Activated CD4-positive, alpha-beta T cell treated with anti-CD3 and anti-CD28 coated beads, Interleukin-2, amount 50 U/mL, for 4 hours (primary cell): ENCODE measurements at places on chromosomes 11 and 22.
A peak's percentile ranks its signal among the peaks of the same experiment; 100 is the strongest.

DNA sequence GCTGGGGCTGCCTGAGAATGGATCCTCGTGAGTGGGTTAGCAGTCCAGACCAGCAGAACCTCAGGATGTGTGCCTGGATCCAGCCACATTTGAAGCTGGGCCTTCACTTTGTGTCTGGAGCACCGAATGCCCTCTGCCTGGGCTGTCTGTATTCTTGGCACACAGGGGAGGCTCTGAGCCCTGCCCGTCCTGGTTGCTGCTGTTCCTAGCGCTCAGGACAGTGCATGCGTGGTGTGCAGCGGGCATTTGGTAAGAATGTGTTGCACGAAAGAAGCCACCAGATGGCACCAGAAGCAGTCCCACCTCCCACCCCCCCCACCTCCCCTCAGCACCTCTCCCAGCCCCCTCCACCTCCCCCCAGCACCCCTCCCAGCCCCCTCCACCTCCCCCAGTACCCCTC is 4.1 kb upstream of the MAPK11 start:
- DNase-seq: peak; percentile 33

DNA sequence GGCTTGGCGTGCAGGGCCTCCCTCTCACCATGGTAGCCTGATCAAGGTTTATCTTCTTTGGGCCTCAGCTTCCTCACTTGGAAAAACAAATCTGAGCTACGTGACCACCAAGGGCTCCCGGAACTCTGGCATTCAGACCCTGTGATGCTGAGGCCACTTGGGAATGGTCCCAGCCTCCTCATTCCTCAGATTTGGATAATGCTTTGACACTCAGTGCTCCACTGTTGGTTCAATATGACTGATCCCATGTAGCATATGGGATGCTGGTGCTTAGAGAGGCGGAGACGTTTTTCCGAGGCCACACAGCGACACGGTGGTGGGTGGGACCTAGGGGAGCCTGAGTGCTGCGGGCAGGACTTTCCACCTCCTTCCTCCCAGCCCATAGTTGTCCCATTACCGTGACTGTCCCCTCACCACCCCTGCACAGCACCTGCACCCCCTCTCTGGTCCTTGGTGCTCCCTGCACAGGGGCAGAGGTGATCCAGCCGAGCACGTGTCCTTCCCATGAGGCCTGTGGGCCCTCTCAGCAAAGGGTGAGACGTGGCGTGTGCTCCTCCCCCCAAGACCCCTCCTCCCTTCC is 23.1 kb downstream of the MB start:
- DNase-seq: no peak

DNA sequence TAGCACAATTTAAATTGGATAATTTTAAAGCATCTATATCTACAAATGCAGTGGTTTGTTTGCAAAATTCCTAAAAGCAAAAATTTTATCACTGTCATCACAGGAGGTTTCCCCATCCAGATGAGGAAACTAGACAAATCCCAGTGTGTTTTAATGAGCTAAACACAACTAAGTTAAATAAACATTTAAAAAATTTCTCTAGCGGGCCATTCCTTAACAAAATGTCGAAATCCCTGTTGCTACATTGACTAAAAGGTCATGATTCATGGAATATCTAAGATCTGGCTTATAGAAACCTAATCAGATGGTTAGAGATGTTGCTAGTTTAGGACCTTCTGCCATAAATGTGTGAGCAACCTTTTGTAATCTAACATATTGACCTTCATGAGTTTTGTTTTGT is 107.3 kb upstream of the BDNF start:
- DNase-seq: no peak

DNA sequence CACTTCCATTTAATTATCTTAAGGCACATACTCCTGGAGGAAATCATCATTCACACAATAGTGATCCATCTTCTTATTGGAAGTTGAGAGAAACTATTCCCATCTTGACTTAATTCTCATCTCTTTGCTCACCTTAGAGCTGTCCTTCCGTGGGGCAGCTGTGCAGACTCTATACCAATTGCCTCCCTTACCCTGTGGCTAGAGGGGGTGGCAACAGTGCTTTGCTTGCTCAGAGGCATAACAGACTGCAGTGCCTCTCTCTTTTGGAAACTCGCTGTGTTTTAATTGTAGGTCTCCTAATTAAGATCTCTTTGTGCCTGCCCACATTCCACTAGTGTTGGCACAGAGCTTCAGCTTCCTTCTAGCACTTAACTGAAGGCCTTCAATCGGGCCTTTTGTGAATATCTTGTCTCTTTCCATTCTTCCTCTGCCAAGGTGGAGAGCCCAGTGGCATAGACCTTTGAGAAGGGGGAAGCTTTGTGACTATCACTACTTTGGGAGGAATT is 5.5 kb downstream of the KMT2A start:
- DNase-seq: no peak

GRCh38 chr11:120078397-120078796 is 59.5 kb downstream of the TRIM29 start:
- no peak for DNase-seq

DNA sequence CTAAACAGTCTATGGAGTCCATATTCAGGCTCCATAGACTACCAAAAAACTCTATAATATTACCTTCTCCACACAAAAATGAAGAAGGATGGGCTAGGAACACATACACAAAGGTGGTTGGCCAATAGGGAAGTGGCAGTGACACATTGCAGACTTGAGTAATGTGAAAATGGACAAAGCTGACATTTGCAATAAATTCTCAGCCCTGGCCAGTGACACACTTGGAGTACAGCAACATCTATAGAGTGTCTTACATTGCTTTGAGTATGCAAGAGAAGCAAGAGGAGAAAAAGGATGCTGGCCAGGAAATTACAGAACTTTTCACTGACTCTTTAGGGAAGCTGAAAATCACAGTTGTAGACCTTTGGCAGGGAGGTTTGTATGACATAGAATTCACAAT is 7.3 kb upstream of the OR52W1 start:
- no peak for DNase-seq

DNA sequence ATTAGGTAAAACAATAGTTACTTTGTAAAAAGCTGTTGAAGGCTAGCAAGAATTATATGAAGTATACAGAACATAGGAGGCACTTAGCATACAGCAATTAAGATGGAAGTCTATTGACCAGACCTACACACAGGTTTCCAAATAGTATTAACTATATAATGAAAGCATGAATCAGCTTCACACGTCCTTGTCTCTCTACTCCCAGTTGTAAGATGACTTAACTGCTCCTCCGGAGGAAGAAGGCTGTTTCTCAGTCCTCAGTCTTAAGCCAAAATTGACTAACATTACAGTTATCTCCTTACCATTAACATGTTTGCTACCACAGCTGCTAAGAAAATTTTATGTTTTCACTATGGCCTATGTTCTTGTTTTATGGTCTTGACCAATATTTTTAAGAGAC is 24.7 kb downstream of the SIK3 start:
- no peak for DNase-seq

DNA sequence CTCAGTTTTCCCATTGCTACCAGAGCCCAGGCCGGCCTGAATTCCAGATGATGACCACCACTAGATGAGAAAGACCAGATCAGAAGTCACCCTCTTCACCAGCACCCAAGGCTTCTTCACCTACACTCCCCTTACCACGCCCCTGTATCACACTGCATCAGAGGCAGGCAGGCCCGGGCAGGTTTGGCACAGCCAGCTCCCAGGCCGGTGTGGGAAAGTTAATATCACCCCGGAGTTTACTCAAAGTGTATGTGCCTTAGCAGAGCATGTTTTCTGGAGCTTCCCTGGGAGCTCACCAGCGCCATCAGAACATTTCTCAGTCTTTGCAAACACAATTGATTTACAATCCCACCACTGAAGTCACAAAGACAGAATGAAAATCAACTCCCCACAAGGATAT is 47.5 kb upstream of the POU2AF1 start:
- DNase-seq: no peak

DNA sequence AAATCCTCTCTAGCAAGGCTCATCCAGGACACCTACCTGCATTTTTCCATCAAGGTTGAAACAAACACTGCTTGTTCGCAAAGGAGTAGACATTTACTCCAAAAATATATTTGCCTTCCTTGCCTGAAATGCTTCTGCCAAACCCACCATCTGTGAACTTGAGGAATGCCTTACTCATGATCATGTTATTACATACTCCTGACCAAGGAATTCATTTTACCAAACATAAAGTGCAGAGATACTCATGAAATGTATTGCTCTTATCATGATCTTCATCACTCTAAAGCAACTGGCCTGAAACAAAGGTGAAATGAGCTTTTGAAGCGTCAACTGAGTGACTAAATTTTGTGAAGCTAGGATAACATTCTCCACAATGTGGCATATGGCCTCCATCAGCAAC is 243.1 kb upstream of the CCDC179 start:
- DNase-seq: no peak

- no peak for DNase-seq
These were observed 6.5 kb downstream of the MRPL23 start for GRCh38 chr11:1953489-1954266.

DNA sequence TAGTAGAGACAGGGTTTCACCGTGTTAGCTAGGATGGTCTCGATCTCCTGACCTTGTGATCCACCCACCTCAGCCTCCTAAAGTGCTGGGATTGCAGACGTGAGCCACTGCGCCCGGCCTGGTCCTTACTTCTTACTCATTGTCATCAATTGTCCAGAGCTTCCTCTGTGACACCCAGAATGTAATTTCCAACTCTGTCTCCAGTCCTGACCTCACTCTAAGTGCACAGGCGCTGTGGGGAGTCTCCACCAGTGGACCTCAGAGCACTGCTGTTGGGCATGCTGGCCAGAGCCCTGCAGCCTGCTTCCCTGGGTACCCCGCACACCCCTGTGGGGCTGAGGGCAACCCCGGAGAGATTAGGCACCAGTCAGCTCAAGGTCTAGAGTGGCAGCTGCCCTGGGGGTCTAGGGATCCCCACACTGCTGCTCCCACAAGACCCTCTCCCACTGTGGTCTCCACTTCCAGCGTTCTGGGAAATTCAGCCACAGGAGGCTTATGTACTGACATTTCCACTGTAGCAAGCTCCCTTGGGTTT is 1140.3 kb downstream of the TBC1D22A start:
- DNase-seq: no peak

DNA sequence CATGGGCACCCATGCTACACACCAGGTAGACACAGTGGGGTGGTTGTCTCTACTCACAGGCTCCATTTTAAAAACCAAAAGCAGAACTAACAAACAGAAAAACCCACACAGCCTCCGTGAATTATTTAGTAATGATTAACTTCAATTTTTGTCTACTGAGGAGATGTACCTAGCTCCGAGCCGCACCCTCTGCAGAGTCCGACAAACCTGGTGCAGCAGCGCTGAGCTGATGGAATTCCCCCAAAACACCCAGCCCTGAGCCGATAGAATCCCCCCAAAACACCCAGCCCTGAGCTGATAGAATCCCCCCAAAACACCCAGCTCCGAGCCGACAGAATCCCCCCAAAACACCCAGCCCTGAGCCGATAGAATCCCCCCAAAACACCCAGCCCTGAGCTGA is 927.0 kb downstream of the BRD1 start:
- DNase-seq: no peak

- DNase-seq: no peak
These were observed 38.2 kb downstream of the RNF141 start for GRCh38 chr11:10502770-10503169.

DNA sequence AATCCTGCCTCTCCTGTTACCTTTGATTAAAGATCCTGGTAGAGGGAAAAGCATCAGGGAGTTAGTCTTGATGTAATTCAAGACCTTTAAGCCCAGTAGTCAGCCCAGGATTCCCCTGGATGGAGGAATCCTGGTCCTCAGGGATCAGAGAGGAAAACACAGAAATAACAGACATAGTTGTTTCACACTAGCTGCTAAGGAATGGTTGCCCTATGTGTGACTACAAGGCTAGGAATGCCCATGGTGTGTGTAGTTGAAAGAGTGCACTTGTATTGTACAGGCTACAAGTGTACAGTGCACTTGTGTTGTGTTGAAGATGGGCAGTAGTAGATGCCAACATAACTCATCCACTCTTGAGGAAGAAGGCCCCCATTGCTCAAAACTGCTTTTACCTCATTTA is 226.8 kb downstream of the AASDHPPT start:
- DNase-seq: no peak

GRCh38 chr11:61976420-61976800 is 9.0 kb upstream of the FTH1 start:
- no peak for DNase-seq

DNA sequence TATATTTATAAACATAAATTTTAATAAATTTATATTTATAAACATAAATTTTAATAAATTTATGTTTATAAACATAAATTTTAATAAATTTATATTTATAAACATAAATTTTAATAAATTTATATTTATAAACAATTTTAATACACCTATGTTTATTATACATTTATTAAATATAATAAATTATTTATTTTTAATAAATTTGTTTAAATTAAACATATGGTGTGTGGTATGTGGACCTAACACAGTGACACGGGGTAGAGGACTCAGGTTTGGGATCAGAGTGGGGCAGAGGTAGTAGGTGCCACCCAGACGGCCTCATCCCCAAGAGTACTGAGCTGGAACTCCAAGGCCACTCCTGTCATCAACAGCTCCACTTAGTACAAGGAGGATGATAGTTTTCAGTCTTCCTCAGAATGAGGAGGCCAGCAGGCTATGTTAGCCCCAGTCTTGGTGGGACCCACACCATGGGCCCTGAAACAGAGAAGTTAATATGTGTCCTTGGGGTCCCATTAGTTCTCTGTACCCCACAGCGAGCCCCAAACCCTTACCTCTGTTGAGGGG is 46.7 kb upstream of the BID start:
- DNase-seq: no peak

- DNase-seq: no peak
These were observed at the start of gene CARNS1 for GRCh38 chr11:67415501-67416304. Gene CARNS1 (plus strand): TSS chr11:67415678. CDS start chr11:67416200, 522 bp downstream.

DNA sequence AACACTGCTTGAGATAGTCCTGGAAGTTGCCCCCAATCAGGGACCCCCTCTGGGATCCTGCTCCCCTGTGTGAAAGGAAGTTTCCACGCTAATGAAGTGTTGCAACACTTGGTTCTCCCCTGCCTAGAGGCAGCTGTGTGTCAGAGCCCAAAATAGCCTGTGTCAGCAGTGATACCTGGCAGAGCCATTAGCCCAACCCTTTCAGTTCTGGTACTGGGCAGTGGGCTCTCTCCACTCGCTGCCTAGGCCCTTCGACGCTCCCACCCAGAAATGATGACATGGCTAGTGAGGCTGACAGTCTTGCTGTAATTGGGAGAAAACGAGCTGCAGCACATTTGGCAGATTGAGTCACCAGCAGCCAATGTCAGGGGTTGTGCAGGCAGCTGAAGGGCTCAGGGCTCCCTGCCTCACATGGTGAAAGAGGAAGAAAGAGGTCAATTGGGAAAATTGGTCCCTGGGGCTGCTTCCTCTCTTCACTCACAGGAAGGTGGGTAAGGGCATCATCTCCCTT is 1.4 kb upstream of the NXF1 start:
- DNase-seq: no peak
